ENCODE measurements at places on chromosomes 7 and 10.

DNA sequence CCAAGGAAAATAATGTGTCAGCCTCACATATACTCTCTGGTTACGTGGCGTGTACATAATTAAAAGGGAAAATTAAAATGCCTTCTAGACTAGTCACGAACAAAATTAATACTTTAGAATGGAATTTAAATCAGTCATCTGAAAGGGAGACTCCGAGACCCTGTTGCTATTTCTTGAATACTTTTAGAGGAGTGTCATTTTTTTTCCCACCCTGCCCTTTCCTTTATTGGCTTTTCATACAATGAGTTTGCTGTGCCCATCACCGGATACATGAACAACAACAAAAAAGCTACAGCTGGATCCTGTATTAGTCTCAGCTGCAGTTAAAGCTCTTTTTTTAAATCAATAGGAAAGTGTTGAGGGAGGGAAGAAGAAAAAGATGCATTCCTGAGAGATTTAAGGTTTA lies 20.1 kb downstream of the CYTH3 start:
- no peak for DNase-seq

GRCh38 chr10:21039721-21040120 lies 142.6 kb upstream of the NEBL start:
- DNase-seq = no peak

DNA sequence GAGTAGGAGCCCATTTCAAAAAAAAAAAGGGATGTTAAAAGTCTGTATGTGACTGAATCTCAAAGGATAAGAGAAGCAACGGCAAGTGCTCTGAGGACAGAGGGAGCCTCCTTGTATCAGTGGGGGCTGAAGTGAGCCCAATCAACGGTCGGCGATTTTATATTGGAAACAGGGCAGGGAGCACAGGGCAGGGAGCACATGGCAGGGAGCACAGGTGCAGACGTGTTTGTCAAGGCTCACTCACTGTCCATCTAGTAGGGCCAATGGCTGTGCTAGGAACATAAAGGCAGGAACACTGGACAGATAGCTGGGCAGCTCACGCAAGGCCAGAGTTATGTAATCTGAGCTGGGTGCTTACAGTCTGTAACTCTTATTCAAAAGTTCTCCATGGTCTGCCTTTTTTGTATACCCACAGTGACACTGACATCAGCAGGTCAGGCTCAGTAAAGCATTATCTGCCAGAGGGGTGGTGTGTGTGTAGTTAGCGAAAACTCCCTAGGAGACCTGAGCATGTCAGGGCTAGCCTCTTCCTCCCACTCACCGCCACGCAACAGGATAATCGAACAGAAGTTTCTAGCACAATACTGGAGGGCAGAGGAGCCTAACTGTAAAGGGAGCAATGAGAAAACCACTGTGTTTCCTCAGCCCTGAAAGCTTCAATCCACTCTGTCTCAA lies 15.4 kb downstream of the AKR1B1 start:
- no peak for DNase-seq

DNA sequence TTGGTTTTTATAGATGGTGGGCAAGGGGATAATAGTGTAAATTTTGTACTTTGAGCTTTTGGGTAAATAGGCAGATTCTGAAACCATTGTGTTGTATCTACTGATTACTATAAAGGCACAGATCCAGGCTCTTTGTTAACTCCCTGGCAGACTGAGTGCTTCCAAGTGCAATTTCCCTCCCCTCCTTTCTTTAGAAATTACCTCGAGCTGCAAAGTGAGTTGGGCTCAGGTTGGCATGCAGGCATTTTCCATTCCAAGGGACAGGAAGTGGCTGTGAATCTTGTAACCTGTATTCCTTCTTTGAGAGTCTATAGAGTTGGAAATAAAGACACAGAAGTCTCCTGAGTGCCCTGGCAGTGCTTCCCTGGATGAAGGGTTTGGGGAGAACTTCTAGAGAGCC lies 494.2 kb upstream of the GALNT17 start:
- DNase-seq = no peak

GRCh38 chr7:100679129-100679926 lies 5.8 kb downstream of the GNB2 start:
- no peak for DNase-seq

DNA sequence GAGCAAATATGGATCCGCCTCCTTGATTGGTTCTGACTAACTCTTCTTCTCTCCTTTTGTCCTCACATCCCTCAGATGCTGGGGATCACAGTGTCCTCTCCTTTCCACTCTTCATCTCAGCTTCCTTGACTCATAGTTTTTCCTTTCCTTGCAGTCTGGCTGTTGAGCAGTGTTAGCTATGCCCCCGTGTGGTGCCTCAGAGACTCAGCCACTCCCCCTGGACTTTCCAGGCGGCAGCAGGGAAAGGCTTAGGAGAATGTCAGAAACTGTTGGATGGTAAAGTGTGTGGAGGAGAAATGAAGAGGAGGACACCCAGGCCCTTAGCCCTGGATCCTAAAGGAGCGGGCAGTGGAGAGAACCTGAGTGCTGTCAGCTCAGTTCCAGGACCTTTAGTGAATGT lies 267.5 kb downstream of the CELF2 start:
- no peak for DNase-seq

DNA sequence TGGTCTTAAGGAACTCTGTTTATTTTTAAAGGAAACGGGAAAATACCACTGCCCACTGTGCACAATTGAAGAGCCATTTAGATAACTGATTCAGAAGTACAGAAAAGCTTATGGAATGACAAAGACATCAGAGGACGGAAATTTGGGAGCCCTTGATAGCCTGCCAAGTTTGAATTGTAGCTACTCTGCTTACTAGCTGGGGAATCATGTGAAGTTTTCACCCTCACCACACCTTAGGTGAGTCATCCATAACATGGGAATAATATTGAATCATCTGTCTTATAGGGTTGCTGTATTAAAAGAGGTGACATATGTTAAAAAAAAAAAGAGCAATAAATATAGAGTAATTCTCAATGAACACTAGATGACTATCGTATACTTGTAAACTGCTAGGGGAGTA lies 1104.2 kb downstream of the GATA3 start:
- DNase-seq = no peak

- peak; percentile 37 for DNase-seq
These were observed 61.3 kb downstream of the PIP4K2A start for GRCh38 chr10:22652988-22653481.

DNA sequence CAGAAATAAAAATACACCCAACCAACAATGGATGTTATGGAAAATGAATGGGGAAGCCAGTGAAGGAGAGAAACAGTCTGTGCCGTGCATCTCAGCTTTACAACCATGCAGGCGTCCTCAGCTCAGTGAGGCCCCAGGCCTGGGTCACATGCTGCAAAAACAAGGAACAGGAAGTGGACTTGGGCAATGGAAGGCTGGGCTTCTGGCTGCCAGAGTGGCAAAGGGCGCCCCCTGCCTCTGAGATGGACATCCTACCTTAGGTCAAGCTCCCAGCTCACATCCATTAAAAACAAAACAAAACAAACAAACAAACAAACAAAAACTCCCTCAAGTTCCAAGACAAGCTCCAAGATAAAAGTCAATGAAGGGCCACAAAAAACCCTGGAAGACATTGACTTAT lies 54.7 kb upstream of the AFAP1L2 start:
- DNase-seq = peak; percentile 42

GRCh38 chr10:63213489-63213888 lies 80.4 kb downstream of the NRBF2 start:
- DNase-seq = no peak

- DNase-seq = peak; percentile 61
These were observed 2.1 kb downstream of the MXI1 start for GRCh38 chr10:110209454-110209925.

DNA sequence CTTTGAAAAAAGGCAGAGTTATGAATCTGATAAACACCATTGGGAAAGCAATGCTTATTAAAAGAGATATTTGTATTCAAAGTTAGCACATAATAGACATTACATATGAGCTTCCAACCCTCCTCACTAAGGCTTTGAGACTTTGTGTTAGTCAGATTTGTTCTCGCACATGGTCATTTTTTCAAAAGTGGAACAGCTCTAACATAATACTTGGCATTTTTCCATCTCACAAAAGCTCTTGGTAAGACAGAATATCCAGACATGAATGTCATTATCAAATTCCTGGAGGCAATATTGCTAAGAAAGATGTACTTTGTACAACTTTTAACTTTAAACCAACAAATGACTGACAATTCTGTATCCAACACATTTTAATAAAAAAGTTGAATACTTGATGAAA lies 292.4 kb upstream of the SMIM30 start:
- no peak for DNase-seq

- DNase-seq = no peak
These were observed 95.0 kb downstream of the ARMH3 start for GRCh38 chr10:101960879-101961395.

GRCh38 chr10:75976681-75977080 lies 545.3 kb downstream of the LRMDA start:
- no peak for DNase-seq

DNA sequence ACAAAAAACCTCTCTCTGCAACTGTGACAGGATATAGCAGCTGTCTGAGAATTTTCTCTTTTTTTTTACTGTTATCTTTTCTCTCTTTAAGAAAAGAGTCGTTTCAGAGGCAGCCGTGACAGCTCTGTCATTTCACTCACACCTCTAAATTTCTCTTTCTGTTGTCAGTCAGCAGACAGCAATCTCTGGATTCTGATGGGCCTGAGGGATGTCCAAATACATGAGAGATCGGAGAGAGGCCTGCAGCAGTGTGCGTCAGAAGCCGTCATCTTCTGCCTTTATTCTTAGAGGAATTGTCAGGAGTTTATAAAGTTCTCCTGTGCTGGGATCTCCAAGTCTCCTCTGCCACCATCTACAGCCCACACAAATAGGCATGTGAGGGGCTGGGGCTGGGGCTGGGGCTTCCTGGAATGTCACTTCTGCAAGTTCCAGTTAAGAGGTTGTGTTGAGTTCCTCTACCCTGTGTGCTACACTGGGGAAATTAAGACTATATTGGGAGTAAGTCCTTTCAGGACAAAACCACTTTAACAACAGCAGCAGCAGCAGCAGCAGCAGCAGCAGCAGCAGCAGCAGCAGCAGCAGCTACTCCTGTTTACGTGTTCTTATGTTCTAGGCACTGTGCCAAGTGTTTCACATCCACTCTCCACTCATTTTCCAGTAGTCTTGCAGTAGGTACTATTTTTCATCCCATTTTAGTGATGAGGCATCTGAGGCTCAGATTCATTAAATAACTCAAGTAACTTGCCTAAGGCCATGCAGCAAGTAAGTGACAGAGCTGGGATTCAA lies 541.3 kb downstream of the LRMDA start:
- no peak for DNase-seq

DNA sequence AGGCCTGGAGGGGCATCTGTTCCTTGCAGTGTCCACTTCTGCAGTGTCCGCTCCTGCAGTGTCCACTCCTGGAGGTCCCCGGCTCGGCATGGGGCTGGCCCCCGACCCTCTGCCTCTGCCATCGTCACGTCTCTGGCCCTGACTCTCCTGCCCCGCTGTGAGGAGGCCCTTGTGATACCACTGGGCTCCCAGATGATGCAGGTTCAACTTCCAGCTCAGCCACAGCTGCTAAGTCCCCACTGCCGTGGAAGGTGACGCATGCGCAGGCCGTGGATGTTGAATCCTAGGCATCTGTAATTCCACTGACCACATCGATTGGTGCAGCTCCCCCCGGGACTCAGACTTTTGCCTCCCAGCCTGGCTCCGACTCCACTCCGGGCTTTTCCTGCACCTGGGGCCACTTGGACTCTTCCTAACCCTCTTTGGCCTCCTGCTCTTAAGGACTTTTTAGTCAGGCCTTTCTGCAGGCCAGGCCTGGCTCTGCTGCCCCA lies 95.1 kb downstream of the GLRX3 start:
- no peak for DNase-seq

- DNase-seq = no peak
These were observed 174.5 kb downstream of the ZNF365 start for GRCh38 chr10:62548686-62549085.

- DNase-seq = no peak
These were observed 94.6 kb upstream of the FAM180A start for GRCh38 chr7:135843214-135843613.

DNA sequence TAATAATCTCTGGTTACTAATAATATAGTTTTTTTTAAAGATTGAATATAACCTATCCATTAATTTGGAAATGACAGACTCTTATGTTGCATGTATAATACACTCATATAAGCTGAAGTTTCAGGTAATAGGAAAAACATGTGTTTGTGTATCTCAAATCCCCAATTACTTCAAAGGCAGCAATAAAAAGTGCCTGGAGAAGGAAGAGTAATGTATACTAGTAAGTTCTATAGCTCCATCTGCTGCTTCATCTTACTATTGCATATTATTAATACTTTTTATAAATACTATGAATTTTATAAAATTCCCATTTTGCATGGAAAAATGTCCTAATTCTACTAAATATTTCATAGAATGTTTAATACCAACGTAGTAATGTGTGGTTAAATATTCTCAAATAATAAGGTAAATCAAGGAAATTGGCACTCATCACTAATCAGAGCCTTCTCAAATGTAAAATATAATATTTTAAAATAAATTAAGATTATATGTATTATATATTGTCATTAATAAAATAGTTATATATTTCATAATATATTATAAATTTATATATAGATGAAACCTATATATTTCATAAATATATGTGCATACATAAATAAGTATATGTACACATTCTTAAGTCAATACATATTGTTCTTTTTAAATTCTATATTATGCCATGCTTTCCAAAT lies 311.9 kb downstream of the HGF start:
- no peak for DNase-seq

All from stimulated activated naive CD8-positive, alpha-beta T cell treated with anti-CD3 and anti-CD28 coated beads, Interleukin-15, amount 100 ng/mL, for 72 hours (primary cell).